Kidney (tissue), 22 donors: ENCODE measurements at places on chromosomes 12 and 14.

- no peak for DNase-seq
Measured at GRCh38 chr12:13347241-13348043, 150.9 kb downstream of the EMP1 start.

GRCh38 chr12:1768615-1769014, 51.8 kb upstream of the LRTM2 start:
- no peak for DNase-seq

DNA sequence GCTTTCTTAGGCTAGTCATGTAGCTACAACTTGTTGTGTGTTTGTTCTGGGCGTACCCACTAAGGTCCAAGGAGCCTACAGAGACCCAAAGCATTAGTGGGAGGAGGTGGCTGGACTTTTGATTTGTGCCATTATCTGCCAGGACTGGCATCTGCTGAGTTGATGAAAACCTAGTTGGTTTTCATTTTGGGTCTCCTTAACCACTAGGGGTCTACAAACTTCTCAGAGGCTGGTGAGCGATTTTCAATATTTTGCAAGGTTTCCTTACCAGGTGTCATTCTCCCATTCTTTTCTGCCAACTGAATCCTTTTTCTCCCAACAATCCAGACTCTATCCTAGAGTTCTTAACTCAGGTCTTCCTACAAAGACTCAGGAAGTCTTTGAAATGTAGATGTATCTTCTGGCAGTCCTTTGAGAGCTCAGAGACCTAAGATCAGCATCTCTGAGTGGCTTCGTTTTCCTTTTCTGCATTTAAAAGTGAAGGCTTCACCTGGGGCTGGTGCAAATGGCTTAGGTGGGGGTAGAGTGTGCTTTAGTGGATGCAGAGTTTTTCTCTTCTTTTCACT, 150.0 kb upstream of the RMST start:
- DNase-seq = no peak

DNA sequence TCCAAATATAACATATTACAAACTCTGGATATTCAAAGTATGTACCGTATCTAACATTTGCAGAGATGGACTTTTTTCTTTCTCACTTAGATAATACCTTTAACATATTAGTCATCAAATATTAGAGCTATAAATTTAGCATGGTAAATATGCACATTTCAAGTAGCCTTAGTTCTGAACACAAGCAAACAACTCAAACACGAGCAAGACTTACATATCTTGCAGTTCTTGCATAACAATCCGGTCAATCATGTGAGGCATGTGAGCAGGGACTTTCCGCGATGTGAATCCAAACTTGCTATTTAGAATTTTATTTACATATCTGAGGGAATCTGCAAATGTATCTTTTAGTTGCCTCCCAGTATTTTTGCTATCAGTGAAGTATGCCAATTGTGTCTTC, 22.1 kb upstream of the SYCP3 start:
- no peak for DNase-seq

DNA sequence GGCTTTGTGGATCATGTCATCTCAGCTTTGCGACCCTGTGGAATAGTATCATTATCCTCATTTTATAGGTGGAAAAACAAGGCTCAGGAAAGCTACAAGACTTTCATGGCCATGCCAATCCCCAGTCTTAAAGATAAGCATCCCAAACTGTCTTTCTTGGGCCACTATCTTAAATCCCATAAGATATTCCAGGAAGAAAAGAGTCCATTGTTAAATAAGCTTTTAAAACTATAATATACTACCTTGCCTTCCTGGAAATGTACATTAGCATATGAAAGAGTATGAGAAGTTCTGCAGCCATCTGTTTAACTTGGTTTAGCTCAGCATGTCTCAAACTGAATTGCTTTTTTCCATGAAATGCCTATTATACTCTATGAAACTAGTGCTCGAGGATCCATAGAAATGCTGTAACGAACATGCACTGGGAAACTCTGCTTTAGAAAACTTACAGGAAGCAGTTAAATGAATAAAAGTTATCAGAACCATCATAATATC, 77.1 kb downstream of the B4GALNT3 start:
- no peak for DNase-seq

- DNase-seq = no peak
Measured at GRCh38 chr14:95388699-95389098, 69.0 kb upstream of the CLMN start.

- no peak for DNase-seq
Measured at GRCh38 chr12:59580050-59580449, 15.8 kb upstream of the SLC16A7 start.

GRCh38 chr12:83850531-83850930, 1062.1 kb downstream of the SLC6A15 start:
- no peak for DNase-seq

DNA sequence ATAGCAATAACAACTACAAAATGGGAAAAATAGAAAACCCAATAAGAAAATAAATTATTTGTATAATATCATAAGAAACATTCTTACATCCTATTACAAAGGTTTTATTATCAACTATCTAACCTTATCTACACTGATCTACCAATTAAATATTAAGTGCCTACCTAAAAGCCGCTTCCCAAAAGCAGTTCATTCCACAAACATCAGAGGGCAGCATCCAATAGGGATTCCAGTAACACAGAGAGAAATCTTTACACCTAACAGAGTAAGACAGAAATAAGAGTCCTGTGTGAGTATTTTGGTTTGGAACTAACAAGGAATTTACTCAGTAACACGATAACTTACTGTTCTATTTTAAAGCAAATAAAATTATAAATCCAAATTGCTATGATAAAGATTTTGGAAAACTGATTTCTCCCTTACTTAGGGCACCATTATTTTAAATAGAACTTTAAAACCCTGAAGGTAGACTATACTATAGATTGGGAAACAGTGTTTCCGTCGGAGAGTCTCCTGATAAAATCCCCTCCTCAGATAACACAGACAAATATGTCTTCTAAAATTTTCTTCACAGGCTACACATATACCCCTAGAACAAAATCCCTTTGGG, 15.0 kb downstream of the GXYLT1 start:
- DNase-seq = peak; percentile 62

DNA sequence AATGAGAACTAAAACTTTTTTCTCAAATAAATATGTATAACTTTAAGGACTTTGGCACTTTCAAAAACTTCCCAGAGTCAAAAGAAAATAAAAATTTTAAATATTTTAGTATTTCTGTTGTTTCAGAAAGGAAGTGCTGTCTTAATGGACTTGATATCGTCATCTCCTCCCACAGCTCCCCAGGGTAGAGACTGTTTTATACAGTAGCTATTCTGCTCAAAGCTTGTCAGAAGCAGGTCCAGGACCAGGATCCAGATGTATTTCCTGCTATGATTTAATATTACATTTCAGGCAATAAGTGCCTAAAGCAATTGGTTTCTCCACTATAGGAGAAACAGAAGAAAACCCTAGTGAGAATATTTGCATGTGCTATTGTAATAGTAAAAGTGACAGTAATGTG, 218.5 kb upstream of the G2E3 start:
- no peak for DNase-seq

DNA sequence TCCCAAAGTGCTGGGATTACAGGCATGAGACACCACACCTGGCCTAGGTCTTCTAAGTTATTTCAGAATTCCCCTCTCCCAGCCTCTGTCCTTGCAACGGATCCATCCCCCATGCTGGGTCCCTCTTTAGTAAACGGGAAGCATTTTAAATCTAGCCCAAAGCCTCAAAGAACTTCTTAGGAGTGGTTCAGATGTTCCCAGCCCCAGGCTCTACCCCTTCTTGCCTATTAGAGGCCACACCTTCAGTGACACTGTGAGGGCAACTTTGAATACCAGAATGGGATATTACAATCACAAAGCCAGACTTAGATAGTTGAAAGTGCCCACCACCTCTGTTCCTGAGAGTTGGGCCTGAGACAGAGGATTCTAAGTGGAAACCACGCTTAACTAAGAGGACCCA, 18.1 kb upstream of the SPPL3 start:
- DNase-seq = no peak

- DNase-seq = no peak
Measured at GRCh38 chr12:125315771-125316170, 250.5 kb downstream of the AACS start.

- no peak for DNase-seq
Measured at GRCh38 chr14:87754520-87755223, 238.3 kb downstream of the GALC start.

DNA sequence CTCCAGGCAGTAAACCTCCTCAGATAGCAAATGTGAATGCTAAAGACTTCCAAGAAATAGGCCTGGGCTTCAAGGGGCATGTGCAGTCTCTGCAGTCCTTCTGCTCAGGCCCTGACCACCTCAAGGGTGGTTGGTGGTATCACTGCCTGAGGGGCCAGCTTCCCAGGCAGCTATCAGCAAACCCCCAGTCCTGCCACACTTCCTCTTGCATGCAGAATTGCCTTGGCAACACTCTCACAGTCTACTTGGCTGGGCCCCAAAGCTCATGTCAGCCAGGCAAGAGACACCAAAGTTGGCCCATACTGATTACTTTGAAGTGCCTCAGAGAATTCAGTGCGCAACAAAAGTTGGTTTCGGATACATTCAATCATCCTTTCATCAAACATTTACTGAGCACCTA, 3.5 kb upstream of the ASB8 start:
- no peak for DNase-seq

GRCh38 chr12:69676257-69677012, 22.7 kb downstream of the BEST3 start:
- DNase-seq = no peak

GRCh38 chr14:63725786-63726460, 1.9 kb downstream of the SGPP1 start:
- DNase-seq = no peak

DNA sequence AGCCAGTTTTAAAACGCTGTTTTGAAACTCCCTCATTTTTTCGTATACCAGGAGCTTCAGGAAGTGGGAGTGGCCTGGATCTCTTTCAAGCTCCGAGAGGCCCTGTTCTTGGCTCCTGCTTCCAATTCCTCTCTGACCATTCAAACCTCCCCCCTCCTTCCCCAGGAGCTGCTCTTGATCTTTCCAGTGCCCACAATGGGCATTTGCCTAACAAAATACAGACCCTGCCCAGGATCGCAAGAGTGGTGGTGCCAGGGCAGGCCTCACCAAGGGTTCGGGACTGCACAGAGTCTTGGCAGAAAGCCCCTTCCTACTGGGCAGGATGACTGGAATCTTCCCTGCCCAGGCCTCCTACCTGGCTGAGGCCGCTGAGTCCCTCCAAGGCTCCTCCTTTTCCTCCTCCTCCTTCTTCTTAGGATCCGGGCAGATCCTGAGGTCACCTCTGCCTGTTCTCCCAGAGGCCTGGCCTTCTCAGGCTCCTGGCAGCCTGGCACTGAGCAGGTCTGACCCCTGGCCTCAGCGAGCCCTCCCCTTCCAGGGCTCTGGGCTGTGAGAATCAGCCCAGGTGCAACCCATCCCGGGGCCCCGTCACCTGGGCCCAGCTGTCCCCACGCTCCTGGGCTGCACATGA, 46.9 kb upstream of the NOS1 start:
- DNase-seq = no peak

- no peak for DNase-seq
Measured at GRCh38 chr14:76480426-76480825, 104.5 kb downstream of the ESRRB start.

- DNase-seq = peak; percentile 91
Measured at GRCh38 chr12:54390668-54391551, 6.4 kb upstream of the ZNF385A start.

- peak; percentile 40 for DNase-seq
Measured at GRCh38 chr12:100346660-100347059, 10.2 kb upstream of the SLC17A8 start.

GRCh38 chr14:96257056-96257455, 1.0 kb downstream of the BDKRB1 start:
- no peak for DNase-seq

- peak; percentile 32 for DNase-seq
Measured at GRCh38 chr12:20421421-20421820, 53.1 kb downstream of the PDE3A start.

- DNase-seq = no peak
Measured at GRCh38 chr12:2138871-2139308, 86.1 kb downstream of the CACNA1C start.

DNA sequence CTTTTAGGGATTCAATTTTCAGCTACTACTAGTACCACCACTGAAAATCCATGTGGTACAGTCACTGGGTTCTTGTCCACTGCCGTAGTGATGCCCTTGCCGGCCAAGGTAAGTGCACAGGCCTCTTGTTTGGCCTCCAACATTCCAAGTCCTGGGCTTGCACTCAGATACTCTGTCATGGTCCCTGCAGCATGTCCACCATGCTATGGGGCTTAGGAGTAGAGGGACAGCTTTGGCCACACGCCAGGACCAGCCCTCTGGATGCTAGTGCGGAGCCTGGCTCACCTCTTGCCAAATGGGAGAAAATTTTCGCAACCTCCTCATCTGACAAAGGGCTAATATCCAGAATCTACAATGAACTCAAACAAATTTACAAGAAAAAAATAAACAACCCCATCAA, 38.6 kb upstream of the APPL2 start:
- no peak for DNase-seq

- no peak for DNase-seq
Measured at GRCh38 chr12:2826036-2826435, 8.8 kb downstream of the NRIP2 start.

GRCh38 chr12:66279123-66279712, 23.1 kb upstream of the HELB start:
- DNase-seq = peak; percentile 50

GRCh38 chr14:77674931-77675330, 32.9 kb downstream of the ALKBH1 start:
- no peak for DNase-seq

GRCh38 chr12:25876383-25877045, 82.0 kb upstream of the RASSF8 start:
- no peak for DNase-seq

GRCh38 chr12:117005417-117006046, 93.7 kb downstream of the TESC start:
- no peak for DNase-seq
